Neural progenitor cell (in vitro differentiated cells): ENCODE measurements at places on chromosomes 2 and 18.

DNA sequence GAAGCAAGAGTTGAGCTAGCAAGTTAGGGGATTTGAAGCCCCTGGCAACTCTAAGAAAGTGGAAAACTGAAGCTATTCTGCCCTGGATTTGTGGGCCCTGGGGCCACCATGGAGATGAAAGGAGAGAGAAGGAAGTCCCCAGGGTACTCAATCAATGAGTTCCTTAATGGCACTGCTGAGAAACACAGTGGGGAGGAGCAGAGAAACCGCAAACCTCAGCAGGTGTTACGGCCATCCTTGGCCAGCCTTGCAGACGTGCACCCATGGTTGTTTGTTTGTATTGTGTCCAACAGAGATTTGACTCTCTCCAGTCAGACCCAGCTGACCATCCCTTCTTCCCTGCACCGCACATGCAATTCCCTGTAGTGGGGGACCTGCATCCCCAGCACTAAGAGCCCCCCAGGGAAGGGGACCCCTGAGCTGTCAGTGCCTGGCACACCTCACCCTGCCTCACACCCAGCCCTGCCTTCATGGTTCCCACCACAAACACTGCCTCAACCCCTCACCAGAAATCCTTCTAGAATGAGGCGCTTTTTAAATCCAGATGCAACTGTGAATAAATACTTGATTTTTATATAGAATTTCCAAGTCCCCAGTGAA is 255.3 kb downstream of the SH3BP4 start:
- no peak overlapping the region for H3K4me3 ChIP-seq
- H3K27me3 ChIP-seq, result peaks cover 10% of the 10 kb centered on the region
- H3K27ac ChIP-seq, result no peak overlapping the region
- no peaks in the 10 kb centered on the region for H3K36me3 ChIP-seq
- DNase-seq, result no peak

DNA sequence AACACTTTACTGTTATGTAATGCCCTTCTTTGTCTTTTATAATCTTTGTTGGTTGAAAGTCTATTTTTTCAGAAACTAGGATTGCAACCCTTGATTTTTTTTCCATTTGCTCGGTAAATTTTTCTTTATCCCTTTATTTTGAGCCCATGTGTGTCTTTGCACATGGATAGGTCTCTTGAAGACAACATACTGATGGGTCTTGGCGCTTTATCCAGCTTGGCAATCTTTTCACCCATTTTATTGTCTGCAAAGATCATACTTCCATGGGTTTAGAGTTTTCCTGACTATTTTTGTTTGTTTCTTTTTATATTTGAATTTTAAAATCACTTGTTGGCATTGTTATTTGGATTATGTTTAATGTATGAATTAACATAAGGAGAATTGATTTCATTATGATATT is 27.0 kb downstream of the ACOXL start:
- H3K27me3 ChIP-seq, result no peaks in the 10 kb centered on the region
- no peaks in the 10 kb centered on the region for H3K36me3 ChIP-seq
- no peak overlapping the region for H3K27ac ChIP-seq
- H3K4me1 ChIP-seq, result no peaks in the 10 kb centered on the region
- no peak overlapping the region for H3K4me3 ChIP-seq

DNA sequence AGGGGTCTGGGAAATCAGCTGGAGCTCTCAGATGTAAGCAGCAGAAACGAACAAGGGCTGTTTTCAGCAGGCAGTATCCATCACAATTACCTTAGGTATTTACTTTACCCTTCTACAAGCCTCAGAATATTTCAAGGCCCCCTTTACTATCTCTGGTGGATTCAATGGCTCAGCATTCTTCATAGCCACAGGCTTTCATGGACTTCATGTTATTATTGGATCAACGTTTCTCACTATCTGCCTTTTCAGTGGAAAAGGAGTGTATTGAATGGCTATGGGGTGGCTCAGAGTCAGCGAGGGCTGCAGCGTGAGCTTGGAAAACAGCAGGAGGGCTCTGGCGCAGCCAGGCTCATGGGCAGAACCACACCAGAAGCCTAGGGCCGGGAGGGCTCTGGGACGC is 16.6 kb upstream of the CHRNA1 start:
- no peaks in the 10 kb centered on the region for H3K36me3 ChIP-seq
- H3K4me1 ChIP-seq, result peaks cover 37% of the 10 kb centered on the region
- DNase-seq, result no peak
- H3K4me3 ChIP-seq, result no peak overlapping the region
- no peaks in the 10 kb centered on the region for H3K27me3 ChIP-seq

DNA sequence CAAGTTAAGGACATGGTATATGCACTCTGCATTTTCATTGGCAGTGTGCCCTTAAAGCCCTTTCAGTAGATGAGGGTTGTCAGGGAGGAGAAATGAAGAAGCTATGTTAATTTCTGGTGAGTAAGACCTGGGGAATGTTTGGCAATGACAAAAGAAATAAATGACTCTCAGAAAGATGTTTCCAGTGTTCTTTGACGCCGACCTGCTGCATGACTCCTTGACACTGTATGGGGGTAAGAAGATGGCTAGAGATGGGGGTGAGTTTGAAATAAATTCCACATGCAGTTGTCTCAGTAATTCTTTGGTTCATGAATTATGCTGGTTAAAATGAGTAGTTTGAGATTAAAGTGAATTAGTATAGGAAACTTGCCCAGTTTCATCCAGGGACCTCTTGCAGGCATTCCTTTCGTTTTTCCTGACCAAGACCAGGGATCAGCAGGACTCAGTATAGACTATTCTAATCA is 5.9 kb downstream of the CCDC121 start:
- no peak overlapping the region for H3K4me3 ChIP-seq
- no peak overlapping the region for H3K27ac ChIP-seq
- no peaks in the 10 kb centered on the region for H3K27me3 ChIP-seq
- no peak for DNase-seq
- H3K36me3 ChIP-seq, result no peaks in the 10 kb centered on the region

DNA sequence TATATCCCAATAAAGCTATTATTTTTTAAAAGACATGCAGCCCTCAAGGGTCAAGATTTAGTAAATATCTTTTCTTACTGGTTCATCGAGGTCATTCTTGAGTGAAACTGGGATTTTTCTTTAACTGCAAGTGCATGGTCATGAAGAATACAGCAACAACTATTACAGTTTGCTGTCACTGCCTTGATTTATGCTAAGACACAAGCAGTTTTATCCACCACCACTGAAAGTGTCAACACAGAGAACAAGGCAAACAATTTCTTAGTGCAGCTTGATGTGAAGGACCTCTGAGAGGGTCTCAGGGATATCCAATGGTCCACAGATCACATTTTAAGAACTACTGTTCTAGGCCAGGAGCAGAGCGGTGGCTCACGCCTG is 12.1 kb downstream of the SP3 start:
- peaks cover 32% of the 10 kb centered on the region for H3K4me1 ChIP-seq
- H3K4me3 ChIP-seq, result no peak overlapping the region
- H3K27me3 ChIP-seq, result no peaks in the 10 kb centered on the region
- H3K27ac ChIP-seq, result no peak overlapping the region

GRCh38 chr18:76212960-76213359 is 282.1 kb downstream of the ZNF516 start:
- H3K4me3 ChIP-seq, result peak overlapping the region; percentile 13
- no peaks in the 10 kb centered on the region for H3K36me3 ChIP-seq
- peak; percentile 60 for DNase-seq
- no peak overlapping the region for H3K27ac ChIP-seq
- H3K27me3 ChIP-seq, result no peaks in the 10 kb centered on the region

DNA sequence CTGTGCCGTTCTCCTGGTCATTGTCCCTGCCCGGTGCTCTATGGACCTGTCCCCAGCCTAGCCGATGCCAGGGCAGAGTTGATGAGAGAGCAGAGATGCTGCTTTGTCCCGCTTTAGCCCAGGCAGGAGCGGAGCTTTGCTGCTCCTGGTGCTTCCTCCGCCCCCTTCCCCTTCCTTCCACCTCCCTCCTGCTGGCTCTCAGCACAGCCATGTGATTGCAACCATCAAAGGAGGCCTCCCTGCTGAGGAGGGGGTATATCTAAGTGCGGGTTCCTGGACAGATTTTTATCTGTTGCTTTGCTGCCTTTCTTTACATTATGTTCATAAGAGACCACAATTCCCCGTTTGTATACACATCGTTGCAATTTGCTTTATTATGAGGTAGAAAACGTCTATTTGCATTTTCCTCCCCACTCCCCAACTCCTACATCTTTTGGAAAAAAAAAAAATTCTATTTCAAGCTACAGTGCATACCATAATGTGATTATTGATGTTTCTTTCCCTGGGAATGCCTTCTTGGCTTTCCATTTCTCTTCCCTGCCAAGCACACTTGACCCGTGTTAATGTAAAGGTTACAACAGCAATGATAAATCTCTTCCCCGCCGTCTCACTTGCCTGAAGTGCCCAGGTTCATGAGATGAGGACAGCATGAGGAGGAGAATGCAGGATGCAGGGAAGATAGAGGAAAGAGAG is 25.4 kb downstream of the ALPK2 start:
- H3K4me1 ChIP-seq, result peaks cover 25% of the 10 kb centered on the region
- no peak overlapping the region for H3K4me3 ChIP-seq
- no peak for DNase-seq
- no peaks in the 10 kb centered on the region for H3K27me3 ChIP-seq

DNA sequence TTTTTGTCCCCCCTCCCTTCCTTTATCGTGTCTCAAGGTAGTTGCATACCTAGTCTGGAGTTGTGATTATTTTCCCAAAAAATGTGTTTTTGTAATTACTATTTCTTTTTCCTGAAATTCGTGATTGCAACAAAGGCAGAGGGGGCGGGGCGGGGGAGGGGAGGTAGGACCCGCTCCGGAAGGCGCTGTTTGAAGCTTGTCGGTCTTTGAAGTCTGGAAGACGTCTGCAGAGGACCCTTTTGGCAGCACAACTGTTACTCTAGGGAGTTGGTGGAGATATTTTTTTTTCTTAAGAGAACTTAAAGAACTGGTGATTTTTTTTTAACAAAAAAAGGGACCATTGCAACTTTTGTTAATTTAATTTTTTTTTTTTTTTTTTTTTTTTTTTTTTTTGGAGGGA is 2.1 kb downstream of the SOX11 start:
- DNase-seq, result peak; percentile 83
- H3K27ac ChIP-seq, result no peak overlapping the region
- peaks cover 19% of the 10 kb centered on the region for H3K4me1 ChIP-seq

GRCh38 chr2:127649100-127649611 is 3.2 kb downstream of the GPR17 start:
- H3K36me3 ChIP-seq, result no peaks in the 10 kb centered on the region
- no peaks in the 10 kb centered on the region for H3K27me3 ChIP-seq
- peaks cover 8% of the 10 kb centered on the region for H3K4me1 ChIP-seq
- DNase-seq, result no peak
- no peak overlapping the region for H3K4me3 ChIP-seq

- H3K4me1 ChIP-seq, result no peaks in the 10 kb centered on the region
- DNase-seq, result no peak
- no peaks in the 10 kb centered on the region for H3K27me3 ChIP-seq
- no peaks in the 10 kb centered on the region for H3K36me3 ChIP-seq
- H3K27ac ChIP-seq, result no peak overlapping the region
These were observed 174.3 kb downstream of the FAM210A start for GRCh38 chr18:13551841-13552733.

DNA sequence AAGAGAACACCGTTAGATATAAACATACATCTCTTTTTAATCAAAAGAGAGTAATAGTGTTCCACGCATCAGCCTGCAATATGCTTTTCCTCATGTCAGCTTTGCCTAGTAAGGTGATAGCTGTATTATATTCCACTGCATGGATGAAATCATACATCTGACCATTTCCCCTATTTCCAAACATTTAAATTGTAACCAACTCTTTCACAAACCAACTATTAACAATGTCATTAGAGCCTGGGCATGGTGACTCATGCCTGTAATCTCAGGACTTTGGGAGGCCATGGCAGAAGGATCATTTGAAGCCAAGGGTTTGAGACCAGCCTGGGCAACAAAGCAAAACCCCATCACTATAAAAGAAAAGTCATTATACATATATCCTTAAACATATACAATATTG is 284.8 kb downstream of the BCL11A start:
- no peak overlapping the region for H3K27ac ChIP-seq
- peaks cover 9% of the 10 kb centered on the region for H3K4me1 ChIP-seq
- no peak for DNase-seq
- no peaks in the 10 kb centered on the region for H3K36me3 ChIP-seq
- no peaks in the 10 kb centered on the region for H3K27me3 ChIP-seq

- no peak overlapping the region for H3K27ac ChIP-seq
- H3K4me1 ChIP-seq, result peaks cover under 1% of the 10 kb centered on the region
- no peak overlapping the region for H3K4me3 ChIP-seq
- H3K27me3 ChIP-seq, result no peaks in the 10 kb centered on the region
- peaks cover 5% of the 10 kb centered on the region for H3K36me3 ChIP-seq
These were observed 120.0 kb downstream of the OSBPL1A start for GRCh38 chr18:24277516-24278195.

DNA sequence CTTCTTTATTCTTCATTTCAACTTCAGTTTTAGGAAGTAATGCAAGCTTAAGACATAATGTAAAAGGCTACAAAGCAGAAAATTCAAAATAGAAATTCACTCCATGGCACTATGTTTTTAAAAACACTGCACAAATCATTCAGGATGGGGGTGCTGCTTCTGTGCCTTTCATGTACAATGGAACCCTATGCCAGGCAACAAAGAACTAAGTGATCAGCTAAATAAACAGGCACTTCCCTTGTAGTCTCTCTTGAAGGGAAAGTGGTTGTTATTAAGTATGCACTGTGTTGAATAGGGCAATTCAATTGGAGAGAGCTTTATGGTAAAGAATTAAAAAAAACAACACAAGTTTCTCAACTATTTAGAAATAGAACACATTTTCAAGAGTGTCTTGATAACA is 10.9 kb upstream of the ERBB4 start:
- H3K4me3 ChIP-seq, result no peak overlapping the region
- no peaks in the 10 kb centered on the region for H3K4me1 ChIP-seq
- H3K27me3 ChIP-seq, result no peaks in the 10 kb centered on the region
- no peaks in the 10 kb centered on the region for H3K36me3 ChIP-seq
- DNase-seq, result no peak

- H3K4me1 ChIP-seq, result no peaks in the 10 kb centered on the region
- no peak overlapping the region for H3K27ac ChIP-seq
- no peak for DNase-seq
- no peak overlapping the region for H3K4me3 ChIP-seq
- H3K27me3 ChIP-seq, result no peaks in the 10 kb centered on the region
- H3K36me3 ChIP-seq, result no peaks in the 10 kb centered on the region
These were observed 209.6 kb downstream of the STK39 start for GRCh38 chr2:168037778-168038177.

DNA sequence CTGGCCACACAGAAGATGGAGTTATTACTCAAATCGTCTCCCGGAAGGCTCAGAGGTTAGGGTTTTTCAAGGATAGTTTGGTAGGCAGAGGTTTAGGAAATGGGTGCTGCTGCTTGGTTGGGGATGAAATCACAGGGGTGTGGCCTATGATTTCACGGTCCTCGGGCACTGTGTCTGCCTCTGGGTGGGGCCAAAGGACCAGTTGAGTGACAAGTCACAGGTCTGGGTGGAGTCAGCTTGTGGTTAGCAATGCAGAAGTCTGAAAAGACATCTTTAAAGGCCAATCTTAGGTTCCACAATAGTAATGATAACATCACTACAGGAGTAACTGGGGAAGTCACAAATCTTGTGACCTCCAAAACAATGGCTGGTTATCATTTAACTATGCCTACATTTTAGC is 387.8 kb downstream of the ZNF521 start:
- H3K4me3 ChIP-seq, result no peak overlapping the region
- no peak overlapping the region for H3K27ac ChIP-seq
- H3K4me1 ChIP-seq, result no peaks in the 10 kb centered on the region
- peak; percentile 43 for DNase-seq

GRCh38 chr2:212538305-212539071 is at the start of gene ERBB4:
Gene ERBB4, minus strand, starts transcription at chr2:212538802. Its CDS starts 272 bp downstream, at chr2:212538530.
- no peak within 1 kb of the TSS for H3K27ac ChIP-seq
- peak; percentile 28 for DNase-seq
- peaks cover 97% of the 10 kb centered on the region for H3K27me3 ChIP-seq
- H3K4me1 ChIP-seq, result peaks cover 9% of the 10 kb centered on the region
- no peaks in the 10 kb centered on the region for H3K36me3 ChIP-seq
